Activated T-cell treated with anti-CD3 and anti-CD28 coated beads for 1 hour (primary cell): ENCODE measurements at places on chromosomes 12 and 14.

- DNase-seq, result no peak
Observed at GRCh38 chr12:112463478-112463877, 44.7 kb downstream of the PTPN11 start.

- no peak for DNase-seq
Observed at GRCh38 chr14:76056128-76056527, 70.6 kb downstream of the IFT43 start.

- DNase-seq, result no peak
Observed at GRCh38 chr14:36925094-36925493, 247.3 kb downstream of the SLC25A21 start.

GRCh38 chr12:79001404-79001803 lies 136.8 kb downstream of the SYT1 start:
- DNase-seq, result no peak

DNA sequence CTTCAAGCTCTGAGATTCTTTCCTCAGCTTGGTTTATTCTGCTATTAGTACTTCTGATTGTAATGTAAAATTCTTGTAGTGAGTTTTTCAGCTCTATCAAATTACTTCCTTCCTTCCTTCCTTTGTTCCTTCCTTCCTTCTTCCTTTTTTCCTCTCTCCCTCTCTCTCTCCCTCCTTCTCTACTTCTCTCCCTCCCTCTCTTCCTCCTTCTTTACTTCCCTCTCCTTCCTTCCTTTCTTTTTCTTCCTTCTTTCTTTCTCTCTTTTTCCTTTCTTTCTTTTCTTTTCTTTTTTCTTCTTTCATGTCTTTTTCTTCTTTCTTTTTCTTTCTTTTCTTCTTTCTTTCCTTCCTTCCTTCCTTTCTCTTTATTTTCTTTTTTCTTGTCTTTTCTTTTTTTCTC lies 565.2 kb upstream of the STXBP6 start:
- DNase-seq, result no peak

DNA sequence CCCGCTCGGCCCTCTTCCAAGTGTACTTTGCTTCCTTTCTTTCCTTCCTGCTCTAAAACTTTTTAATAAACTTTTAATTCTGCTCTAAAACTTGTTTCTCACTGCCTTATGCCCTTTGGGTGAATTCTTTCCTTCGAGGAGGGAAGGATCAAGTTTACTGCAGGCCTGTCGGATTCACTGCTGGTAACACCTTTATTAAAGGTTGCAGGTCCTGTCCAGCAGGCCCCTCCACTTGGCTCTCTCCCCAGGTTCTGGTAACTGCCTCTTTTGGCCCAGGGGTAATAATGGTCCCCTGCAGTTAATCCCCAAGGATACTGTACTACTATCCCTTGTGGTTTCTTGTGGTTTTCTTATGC lies 152.7 kb upstream of the EEA1 start:
- DNase-seq, result no peak

GRCh38 chr14:74977164-74977900 lies 21.9 kb upstream of the PGF start:
- no peak for DNase-seq

DNA sequence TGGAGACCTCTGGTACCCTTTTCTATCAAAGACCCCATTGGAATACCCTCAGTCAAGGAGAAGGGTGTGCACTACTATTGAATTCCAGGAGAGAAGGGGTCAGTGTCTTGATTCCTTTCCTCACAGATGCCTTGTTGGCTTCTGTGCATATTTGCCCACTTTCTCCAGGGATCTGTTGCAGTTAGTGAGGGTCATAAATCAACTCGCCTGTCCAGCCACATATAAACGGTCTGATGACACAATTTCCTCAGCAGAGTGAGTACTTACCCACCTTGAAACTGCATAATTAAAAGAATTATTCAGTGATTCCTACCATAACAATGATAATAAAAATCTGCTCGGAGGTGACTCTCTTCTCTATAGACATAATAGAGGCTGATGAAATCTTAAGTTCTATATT lies 13.9 kb upstream of the DCD start:
- DNase-seq, result no peak
